ENCODE measurements at places on chromosomes 2 and 18.
A peak's percentile ranks its signal among the peaks of the same experiment; 100 is the strongest.

GRCh38 chr18:51149670-51150069 is 47.8 kb downstream of the MEX3C start:
- DNase-seq: no peak

DNA sequence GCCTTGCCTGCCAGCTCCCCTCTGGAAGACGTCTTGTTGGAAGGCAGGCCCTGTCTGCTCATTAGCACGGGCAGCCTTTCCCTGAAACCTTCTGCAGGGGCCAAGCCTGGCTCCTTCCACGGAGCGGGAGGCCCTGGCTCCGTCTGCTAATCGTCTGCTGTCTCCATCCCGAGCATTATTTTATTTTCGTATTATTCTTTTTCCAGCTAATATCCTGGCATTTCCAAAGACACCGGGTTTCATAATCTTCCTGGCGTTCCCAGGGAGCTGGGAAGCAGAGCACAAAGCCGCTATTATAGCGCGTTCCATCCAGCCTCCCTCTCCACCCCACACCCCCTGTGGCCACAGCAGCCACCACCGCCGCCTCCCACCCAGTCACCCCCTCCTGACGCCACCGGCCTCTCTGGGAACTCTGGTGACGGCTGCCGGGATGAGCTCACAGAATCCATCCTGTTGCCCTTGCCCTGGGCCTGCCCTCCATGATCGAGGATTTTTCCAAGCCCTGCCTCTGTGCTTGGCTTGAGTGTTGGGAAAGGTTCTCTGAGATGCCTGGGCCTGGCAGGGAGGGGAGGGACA is 125.5 kb downstream of the DYSF start:
- DNase-seq: no peak

- no peak for DNase-seq
These were observed 47.3 kb downstream of the RBKS start for GRCh38 chr2:27842894-27843293.

- DNase-seq: no peak
These were observed 413.3 kb upstream of the TNP1 start for GRCh38 chr2:217273162-217273561.

DNA sequence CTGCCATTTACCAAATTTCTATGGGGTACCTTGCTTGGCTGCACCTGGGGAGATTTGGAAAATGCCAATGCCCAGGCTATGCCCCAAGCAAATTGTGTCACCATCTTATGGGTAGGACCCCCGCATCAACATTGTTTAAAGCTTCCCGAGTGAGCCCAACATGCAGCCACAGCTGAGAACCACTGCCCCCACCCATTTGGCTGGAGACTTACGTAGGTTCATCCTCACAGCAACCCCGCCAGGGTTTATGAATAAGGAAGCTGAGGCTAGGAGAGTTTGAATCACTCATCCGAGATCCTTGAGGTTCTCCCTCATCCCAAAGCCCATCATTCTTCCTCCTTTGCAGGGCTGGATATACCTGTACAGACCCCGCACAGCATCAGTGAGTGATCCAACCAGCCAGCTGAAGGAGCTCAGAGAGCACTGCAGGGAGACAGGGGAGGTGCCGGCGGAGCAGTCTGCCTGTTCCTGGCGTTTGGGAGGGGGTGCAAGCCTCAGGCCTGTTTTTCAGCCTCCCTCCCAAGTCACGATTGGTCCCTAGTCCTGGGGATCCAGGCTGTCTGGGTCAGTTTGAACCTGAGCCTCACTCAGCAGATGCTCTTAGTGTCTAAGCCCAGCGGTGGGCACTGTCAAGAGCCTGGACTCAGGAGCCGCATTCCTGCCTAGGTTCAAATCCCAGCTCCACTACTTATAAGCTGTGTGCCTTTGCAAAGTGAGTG is 164.9 kb downstream of the SMAD7 start:
- no peak for DNase-seq

- DNase-seq: no peak
These were observed 175.0 kb upstream of the HNRNPA3 start for GRCh38 chr2:177037569-177037968.

DNA sequence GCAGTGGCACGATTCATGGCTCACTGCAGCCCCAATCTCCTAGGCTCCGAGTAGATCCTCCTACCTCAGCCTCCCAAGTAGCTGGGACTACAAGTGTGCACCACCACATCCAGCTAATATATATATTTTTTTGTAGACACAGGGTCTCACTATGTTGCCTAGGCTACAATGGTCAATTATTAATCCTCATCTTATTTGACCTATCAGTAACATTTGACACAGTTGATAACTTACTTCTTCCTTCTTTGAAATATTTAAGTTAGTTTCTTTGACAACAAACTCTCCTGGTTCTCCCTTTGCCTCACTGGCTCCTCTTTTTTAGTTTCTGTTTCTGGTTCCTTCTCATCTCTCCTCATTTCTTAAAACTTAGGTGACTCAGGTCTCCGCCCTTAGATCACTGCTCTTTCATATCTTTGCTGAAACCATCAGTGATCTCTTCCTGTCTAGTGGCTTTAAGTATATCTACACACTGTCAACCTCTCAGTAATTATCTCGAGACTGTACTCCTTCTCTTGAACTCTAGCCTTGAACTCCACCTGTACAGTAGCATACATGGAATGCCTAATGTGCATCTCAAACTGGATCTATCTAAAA is 11.5 kb downstream of the PGAP1 start:
- DNase-seq: no peak

DNA sequence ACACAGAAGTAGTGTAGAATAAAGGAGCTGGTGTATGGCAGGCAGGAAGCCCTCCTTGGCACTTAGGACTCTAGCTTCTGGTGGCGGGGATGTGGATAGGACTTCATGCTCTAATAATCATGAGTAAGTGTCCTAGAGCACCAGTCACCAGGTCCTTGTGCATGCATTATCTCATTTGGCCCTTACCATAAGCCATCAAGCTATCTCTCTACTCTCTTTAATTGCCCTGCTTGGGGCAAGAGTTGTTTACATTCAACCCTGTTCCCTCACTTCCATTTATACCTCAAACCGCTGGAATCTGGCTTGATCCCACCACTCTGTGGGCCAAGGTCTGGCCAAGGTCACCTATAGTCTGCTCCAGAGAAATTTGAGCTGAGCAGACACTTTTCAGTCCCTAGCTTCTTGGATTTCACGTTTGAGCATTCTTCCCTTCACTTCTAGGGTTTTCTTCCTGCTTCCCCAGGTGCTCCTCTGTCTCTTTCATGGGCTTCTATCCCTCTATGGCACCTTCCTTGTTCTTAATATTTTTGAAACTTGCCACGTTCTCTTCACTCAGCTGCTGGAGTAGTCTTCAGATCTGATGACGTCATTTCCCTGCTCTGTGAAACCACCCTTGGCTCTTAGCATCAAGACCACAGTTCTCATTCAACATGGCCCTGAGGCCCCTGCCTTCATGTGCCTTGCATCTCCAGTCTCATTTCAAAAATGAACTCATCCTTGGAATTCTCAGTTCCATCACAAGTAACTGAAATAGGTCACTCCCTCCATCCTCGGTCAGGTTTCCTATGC is 94.9 kb upstream of the GATA6 start:
- no peak for DNase-seq

DNA sequence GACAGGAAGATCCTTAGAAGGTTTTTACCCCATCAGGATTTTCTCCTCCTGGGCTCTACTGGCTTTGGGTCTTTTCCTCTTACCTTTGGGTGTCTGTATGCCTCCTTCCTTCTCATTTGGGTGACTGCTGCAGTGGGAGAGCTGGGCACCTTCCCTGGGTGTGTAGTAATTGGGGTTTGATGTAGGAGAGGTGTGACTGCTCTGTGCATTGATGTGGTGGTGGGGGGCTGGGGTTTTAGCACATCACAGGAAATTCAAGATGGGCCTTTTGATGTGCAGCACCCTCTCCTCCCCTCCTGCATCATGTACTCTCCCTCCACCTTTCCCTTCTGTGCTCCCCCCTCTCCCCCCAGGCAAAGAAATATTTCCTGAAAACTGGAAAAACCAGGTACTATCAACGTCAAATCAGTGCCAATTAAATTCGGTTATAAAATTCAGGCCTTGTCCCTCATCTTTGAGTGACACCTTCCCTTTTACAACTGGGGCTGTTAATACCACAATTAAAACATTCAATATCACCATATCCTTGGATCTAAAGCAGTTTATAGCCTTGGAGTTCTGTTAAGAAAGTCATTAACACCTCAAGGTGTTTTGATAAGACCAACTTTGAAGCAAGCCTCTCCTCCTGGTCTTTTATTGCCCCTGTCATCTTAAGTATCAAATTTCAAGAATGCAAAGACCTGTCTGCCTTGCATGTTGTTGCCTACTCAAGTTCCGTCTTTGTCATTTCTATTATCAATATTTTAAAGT is 23.3 kb downstream of the EDAR start:
- DNase-seq: no peak

DNA sequence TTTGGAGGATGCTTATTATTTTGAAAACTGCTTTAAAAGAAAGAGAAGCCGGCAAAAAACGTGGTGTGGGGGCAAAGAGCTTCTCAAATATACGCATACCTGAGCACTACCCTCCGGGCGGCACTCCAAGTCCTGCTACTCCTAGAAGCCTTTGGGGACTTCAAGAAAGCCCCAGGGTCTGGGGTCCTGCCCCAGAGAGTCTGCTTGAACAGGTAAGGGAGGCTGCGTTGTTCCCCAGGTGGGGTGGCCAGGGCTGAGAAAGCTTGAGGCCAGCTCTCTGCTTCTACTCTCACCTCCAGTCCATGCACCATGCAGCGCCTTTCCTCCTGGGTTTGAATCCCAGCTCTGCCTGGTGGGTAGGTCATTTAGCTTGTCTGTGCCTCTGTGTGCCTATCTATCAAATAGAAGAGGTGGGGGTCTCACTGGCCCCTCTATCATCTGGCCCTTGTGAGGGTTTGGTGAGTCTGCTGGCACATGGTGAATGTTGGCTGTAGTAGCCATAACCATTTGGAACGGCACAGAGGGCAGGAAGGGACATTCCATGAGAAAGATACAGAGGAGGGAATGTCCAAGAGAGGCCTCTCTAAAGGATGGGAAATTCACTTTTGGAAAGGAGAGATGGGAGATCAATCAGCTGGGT is 19.5 kb downstream of the MALL start:
- DNase-seq: no peak

- DNase-seq: no peak
These were observed 401.2 kb downstream of the PTH2R start for GRCh38 chr2:208807756-208808155.

DNA sequence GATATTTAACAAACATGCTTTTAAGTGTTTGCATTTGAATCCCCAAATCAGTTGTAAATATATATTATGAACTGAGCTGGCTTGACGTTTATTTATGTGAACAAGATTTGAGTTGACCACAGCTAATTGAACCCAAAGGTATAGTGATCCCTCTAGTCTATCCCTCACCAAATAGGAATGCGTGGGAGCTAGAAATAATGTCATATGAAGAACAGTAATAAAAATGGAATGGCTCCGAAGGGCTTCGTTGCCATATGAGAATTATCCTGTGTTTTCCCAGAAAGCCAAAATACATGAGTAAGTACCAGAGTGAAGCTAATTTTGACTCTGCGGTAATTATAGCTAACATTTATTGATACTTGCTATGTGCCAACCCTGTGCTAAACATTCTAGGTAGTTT is 142.7 kb downstream of the ADCYAP1 start:
- no peak for DNase-seq

DNA sequence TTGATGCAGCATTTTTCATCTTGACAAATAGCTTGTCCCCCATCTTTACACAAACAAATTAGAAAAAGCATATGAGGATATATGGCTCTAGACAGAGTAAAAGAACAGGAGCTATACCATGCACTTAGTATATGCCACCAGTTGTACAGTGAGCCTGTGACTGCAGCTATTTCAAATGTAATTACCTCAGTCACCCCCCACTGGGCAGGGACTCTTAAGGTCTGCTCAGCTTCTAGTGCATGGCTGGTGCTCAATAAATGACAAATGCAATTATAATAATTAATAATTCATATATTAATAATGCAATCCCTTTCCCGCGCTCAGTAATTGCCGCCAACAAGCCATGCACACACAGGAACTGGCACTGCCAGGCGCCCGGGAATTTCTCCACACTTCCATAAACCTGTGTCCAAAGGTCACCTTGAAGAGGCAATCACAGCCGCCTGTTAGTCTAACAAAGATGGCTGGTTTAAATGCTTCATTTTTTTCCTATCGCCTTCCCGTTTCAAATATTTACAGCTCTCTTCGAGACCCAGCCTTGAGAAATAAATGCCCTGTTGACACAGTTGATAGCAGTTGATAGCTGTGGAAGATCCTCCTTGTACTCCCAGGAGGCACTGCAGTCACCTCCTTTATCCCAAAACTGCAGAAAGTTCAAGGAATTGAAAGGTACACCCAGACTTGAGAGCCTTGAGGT is 156.6 kb downstream of the INO80D start:
- no peak for DNase-seq

DNA sequence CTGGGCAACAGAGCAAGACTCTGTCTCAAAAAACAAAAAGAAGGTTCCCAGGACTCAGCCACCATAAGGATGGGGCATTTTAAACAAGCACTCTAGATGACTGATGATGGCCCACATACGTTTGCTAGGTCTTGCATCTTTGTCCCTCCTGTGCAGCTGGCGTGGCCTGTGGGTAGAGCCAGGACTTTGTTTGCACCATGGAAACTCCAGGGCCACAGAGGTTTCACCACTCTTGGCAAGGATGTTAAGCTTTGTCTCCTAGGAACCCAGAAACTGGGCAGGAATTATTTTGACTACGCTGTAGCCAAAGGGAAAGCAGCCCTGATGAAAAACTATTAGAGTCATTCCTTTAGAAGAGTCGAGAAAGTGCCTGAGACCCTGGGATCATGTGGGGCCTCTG is 75.3 kb upstream of the STPG4 start:
- DNase-seq: no peak

GRCh38 chr2:126971481-126972278 is 73.0 kb downstream of the TEX51 start:
- peak; percentile 21 for DNase-seq

DNA sequence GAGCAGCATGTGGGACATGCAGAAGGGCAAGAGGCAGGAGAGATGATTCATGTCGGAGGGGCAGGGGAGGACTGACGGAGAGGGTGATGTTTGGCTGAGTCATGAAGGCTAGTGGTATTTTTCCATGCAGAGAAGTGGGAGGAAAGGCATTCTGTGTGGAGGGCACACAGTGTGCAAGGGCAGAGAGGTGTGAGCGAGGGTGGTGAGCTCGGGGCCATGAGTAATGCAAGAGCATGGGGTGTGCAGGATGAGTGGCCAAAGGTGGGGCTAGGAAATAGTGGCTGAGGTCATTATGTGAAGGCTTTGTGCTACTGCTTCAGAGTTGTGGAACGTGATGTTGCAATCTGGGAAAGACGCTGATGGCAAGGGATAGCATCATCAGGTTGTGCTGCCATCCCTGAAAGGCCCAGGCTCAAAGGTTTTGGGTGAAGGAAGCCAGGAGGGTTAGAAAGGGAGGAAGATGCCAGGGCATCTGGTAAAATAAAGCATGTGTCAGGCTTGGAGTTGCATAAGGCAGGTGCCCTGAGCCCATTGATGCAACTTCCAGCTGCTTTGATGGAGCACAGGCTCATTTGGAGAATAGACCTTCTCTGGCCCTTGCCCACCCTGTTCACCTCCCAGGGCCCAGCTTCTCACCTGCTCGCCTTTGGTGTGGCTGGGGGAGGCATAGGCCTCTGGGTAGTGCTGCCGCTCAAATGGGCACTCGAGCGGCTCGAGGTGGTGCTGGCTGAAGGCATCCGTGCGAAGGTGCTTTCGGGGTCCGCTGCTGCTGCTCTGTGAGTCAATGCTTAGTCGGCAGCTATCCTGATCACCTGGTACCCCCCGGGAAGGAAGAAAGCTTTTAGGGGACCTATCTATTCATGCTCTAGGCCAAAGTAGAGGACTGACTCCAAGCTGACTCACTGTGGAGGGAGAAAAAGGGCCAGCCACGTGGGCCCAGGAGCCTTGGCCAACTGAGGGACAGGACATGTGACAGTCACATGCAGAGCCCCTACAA is 37.5 kb downstream of the PAX8 start:
- peak; percentile 94 for DNase-seq

- no peak for DNase-seq
These were observed 158.0 kb downstream of the EN1 start for GRCh38 chr2:118689456-118689855.
